Activated CD8-positive, alpha-beta memory T cell treated with anti-CD3 and anti-CD28 coated beads for 1 hour (primary cell): ENCODE measurements at places on chromosomes 4 and X.

- no peak for DNase-seq
Observed at GRCh38 chr4:41400296-41400695, 137.7 kb upstream of the LIMCH1 start.

DNA sequence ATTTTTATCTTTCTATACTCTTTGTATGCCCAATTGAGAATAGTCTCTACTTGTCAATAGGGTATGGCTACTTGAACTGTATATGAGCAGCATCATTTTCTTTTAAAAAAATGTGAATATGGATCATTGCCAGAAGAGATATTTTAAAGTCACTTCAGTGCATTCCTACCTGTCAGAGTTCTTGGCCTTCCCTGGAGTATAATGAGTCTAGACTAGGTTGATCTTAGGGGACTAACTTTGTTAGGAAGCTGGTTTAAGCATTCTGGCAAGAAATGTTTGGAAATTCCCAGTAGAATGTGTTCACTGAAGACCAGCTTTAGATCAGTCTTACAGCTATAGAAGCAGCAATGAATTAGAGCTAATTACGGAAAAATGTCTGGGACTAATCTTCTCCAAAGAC lies 178.2 kb downstream of the FAT4 start:
- no peak for DNase-seq

DNA sequence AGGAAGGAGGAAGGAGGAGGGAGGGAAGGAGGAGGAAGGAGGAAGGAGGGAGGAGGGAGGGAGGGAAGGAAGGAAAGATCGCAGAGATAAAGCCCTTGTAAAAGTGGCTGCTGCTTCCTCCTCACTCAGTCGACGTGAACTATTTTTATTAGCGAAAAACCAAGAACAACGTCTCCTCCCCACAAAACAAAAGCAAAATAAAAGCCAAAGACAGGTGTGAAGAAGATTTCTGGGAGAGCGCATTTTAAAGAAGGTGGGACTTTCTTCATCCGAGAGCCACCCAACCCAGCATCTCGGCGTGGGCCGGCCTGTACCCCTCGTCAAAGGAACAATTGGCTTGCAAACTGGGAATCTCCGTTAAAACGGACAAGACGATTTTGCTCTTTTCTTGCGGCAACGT lies 40.7 kb upstream of the ASMTL start:
- no peak for DNase-seq

DNA sequence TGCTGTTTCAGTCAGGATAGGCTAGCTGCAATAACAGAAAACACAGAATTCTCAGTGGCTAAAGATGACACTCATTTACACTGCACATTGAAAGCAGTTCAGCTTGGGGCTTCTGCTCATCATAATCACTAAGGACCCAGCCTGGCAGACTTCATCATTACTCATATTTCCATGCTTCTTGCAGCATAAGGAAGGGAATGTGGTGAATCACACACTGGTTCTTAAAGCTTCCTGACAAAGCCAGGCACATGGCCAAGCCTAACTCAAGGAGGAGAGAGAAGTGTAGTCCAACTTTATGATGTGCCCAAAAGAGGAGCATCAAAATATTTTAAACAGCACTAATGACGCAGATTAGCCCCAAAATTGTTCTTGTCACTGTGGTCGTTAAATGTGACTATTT lies 186.5 kb downstream of the BANK1 start:
- no peak for DNase-seq

GRCh38 chrX:30690330-30690729 lies 37.1 kb downstream of the GK start:
- no peak for DNase-seq

DNA sequence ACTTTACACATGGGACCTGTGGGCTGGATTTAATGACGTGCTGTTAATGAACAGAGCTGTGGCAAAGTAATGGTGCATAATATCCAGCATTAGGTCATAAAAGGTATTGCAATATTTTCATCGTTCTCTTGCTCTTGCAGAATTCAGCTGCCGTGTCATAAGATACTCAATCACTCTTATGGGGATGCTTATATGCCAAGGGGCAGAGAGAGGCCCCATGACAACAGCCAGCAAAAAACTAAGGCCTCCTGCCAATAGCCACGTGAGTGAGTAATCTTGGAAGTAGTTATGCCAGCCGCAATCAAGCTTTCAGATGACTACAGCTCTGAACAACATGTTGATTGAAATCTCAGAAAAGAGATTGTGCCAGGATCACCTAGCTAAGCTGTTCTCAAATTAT lies 616.9 kb downstream of the FSTL5 start:
- DNase-seq, result no peak

DNA sequence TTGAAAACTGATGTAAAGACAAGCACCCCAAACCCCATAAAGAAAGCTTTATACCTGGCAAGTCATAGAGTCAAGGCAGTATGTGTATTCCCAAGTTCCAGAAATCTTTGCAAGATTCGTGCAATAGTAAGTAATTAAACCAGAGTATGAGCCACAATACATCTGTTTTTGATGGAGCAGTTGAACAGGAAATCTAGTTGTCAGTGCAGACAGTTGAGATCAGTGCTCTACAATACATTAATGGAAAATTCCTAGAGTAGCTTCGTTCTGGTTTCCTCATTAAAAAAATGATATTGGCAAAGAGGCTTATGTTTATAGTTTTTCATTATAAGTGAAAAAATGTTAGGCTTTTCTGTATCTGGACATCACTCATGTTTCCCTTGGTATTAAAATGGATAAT lies 575.3 kb downstream of the TRIML1 start:
- DNase-seq, result no peak

DNA sequence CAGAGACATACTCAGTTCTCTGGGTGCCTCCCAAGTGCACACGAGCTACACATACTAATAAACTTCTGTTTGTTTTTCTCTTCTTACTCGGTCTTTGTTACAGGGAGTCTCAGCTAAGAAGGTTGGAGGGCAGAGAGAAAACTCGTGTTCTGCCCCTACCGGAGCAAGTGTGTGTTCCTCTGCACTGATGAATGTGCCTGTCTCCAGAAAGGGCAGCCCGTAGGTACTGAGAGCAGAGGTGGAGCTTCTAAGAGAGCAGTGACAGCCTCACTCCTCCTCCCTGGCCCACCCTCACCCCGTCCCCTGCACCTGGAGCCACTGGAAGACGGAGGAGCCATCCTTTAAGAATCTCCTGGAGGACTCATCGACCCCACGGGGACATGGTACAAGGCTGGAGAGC lies 67.6 kb downstream of the MTNR1A start:
- DNase-seq, result no peak

- DNase-seq, result no peak
Observed at GRCh38 chr4:112075129-112075753, 70.0 kb upstream of the FAM241A start.

GRCh38 chr4:125985856-125986255 lies 671.1 kb downstream of the FAT4 start:
- no peak for DNase-seq

DNA sequence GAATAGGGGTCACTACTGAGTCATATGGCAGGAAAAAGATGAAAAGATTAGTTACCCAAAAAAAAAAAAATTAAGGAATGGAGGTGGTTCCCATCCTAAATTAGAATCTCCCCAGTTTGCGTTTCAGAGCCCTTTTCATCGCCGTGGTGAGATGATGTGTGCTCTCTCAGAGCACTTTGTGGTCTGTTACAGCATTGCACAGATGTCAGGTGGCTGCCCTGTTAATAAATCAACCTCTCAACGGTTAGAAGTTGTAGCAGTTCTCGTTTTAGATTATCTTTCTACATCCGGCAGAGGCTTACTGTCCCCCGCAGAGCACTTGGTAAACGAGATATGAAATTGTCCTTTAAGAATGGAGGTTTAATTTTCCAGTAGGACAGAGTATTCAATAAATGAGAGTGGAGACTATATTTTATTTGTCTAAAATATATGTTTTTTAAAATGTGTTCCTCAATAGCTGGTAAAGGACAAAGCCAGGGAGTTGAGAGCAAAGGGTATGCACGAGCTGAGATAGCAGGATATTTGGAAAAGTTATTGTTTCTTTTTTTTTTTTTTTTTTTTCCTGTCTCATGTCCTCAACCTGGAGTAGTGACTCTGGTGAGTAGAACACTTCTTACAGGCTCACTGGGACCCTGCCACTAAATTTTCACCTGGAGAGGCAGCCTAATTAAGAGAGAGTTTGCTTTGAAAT lies 26.9 kb downstream of the AFF1 start:
- no peak for DNase-seq

DNA sequence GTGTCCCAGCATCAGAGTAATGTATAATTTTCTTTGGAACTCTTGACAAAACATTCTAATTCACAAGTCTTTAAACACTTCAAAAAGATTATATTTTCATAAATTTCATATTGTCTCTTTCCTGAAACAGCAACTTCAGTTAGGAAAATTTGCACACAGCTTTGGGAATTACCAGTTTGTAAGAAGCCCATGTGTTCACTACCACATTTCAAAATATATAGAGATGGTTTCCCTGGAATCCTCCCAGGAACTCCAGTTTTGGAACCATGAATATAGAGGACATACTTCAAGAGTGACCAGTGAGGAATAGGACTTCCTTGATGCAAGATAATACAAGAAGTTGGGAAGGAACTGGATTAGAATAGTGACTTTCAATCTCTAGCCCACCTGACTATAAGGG lies 28.7 kb upstream of the HPGDS start:
- no peak for DNase-seq

GRCh38 chrX:134633832-134634231 lies 24.4 kb downstream of the PLAC1 start:
- DNase-seq, result no peak

DNA sequence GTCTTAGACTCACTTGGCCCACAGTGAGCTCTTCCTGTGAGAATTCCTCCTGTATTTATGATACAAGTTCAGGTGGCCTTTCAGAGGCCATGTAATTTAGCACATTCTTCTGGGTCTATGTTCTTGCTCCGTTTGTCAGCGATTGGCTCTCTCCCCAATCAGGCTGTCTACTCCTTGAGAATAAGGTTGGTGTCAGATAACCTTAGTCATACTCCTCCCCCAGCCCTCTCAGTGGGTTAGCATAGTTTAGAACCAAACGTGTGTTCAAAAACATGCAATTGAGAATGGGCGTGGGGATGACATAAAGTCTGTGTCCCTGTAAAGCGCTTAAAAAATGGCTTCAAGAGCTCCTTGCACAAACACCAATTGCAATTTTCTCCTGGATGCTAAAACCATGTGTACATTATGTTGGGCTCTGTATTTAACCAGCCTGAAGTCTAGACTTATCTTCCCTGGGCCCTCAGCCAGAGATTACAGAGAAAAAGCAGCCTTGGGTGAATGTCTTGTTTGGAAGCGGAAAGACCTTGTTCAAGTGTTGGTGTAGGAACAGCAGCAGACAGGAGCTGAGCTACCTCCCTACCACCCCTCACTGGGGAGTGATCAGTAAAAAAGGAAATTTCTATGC lies 9.9 kb upstream of the CT47C1 start:
- DNase-seq, result no peak
